ENCODE measurements at places on chromosomes 11 and 22. TPM values are rescaled to one million over a fixed set of nuclear protein-coding genes. Genes with fewer than 3 reads are reported as not detected.

HMOX1 gene
- 18.7 TPM for polyA plus RNA-seq

SLC43A3 gene
- 80.2 TPM for polyA plus RNA-seq

ADORA2A gene
- 3.4 TPM for polyA plus RNA-seq

VPREB1 gene
- polyA plus RNA-seq = not detected

OR4D5 gene
- not detected for polyA plus RNA-seq

GPHA2 gene
- polyA plus RNA-seq = not detected

SLC16A8 gene
- 0.10 TPM for polyA plus RNA-seq

DNA sequence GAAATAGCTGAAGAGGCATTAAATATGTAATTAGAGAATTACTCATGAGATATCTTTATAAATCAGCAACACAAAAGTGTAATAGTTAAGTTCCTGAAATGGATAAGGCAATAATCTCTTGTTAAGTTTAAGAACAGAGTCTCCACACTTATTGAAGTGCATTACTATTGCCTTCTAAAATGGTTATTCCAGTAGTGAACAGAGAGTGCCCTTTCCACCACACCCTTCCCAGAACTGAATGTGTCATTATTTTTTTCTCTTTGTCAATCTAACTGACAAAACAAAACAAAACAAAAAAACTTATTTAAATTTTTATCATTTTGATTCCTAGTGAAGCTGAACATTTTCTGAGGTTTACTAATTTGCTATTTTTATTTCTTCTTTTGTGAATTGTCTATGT is 9.2 kb upstream of the PRRG4 start:
- DNase-seq = no peak

DNA sequence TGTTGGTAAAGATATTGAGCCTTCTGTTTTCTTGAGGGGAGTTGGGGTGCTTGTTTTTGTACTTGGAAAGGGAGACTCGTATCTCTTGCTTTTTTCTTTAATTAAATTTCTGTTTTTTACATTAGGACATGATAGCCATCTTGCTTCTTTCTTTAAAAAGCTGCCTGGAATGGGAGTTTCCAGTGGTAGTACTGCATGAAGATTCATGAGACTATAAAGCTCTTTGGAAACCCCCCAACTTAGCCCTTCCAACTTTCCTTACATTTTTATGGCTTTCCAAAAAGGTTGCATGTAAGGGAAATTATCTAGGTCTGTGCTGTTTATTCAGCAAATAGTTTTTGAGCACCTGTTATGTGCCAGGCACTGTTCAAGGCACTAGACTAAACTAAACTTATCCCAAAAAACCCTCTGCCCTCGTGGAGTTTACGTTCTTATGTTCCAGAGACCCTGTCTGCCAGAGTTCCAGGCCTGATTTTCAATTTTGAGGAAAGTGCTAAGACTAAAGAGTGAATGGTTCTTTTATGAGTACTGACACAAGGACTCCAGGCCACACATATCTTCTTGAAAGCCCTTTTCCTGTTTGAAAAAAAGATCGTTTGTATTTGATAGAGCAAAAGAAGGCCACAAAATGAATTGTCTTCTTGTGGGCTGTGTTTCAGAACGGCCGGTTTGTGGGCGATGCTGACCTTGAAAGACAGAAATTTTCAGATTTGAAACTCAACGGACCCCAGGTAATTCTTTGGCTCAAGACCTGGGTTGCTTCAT is 31.9 kb downstream of the CTNND1 start:
- DNase-seq = no peak

GRCh38 chr11:13784855-13785254 is 116.4 kb downstream of the FAR1 start:
- no peak for DNase-seq

GRCh38 chr11:23723861-23724260 is 773.0 kb upstream of the LUZP2 start:
- DNase-seq = no peak

DNA sequence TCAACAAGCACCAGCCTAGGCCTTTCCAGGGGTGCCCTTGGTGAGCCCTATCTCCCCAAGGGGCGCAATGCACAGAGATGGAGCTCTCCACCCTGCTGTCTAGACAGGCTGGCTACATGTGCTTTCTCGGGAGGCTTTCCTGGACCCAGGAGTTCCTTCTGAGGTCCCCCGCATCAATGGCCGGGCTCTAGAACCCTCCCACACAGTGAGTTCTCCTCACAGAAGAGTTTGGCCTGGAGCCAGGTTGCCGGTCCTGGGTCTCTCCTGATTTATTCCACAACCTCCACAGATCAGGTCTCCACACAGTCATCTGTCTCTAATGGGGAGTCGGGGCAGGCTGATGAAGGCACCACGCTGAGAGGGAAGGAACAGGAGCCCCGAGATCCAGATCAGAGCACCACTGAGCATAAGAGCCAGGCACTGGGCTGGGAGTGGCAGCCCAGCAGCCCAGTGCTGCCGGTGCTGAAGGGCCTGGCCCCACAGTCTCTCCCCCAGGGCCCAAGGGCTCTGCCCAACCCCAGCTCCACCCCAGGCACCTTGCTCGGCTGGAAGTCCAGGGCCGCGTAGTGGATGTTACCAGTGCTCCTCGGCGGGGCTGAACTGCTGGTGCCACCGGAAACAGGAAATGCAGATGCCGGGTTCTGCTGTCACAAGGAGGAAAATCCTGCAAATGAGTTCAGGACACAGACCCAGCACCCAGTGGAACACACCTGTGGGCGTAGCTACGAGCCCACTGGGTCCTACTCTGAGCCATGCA is 44.7 kb downstream of the GAB4 start:
- DNase-seq = no peak

GRCh38 chr11:5096011-5096410 is 26.6 kb downstream of the OR52E1 start:
- no peak for DNase-seq

- no peak for DNase-seq
Measured at GRCh38 chr11:86668929-86669328, 3.5 kb downstream of the ME3 start.

GRCh38 chr11:122981388-122982264 is at the start of gene BSX:
Gene BSX, minus strand, starts transcription at chr11:122981834. Its CDS starts 163 bp downstream, at chr11:122981671.
- peak; percentile 63 for DNase-seq

- DNase-seq = no peak
Measured at GRCh38 chr11:112024178-112024772, 933 bp upstream of the DLAT start.

DNA sequence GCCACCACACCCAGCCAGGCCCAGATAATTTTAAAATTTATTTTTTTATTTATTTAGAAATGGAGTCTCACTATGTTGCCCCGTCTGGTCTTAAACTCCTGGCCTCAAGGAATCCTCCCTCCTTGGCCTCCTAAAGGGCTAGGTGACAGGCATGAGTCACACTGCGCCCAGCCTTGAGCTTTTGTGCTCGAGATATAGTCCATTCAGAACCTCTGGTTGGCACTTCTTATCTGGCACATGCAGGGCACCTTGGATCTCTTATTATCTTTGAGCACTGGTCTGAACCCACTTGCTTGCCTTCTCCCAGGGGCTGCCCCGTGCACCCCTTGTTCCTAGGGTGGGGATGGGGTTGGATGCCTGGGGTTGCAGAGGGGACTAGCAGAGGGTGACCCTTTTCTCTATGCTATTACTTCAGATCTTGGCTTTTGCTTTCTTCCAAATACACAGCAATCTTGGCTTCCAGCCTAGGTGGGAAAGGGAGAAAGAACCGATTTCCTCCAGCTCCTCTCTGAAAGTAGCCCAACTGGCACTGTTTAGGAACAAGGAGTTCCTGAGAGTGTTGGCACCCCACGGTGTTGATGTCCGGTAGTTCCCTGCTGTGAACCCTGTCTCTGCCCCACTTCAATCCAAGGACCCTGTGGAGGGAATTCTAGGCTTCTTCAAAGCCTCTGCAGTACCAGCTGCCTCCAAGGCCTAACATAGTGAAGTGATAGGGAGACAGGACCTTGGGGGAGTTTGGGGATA is 1.3 kb upstream of the SLC3A2 start:
- no peak for DNase-seq

- no peak for DNase-seq
Measured at GRCh38 chr22:44316393-44317122, 3.8 kb upstream of the SHISAL1 start.

DNA sequence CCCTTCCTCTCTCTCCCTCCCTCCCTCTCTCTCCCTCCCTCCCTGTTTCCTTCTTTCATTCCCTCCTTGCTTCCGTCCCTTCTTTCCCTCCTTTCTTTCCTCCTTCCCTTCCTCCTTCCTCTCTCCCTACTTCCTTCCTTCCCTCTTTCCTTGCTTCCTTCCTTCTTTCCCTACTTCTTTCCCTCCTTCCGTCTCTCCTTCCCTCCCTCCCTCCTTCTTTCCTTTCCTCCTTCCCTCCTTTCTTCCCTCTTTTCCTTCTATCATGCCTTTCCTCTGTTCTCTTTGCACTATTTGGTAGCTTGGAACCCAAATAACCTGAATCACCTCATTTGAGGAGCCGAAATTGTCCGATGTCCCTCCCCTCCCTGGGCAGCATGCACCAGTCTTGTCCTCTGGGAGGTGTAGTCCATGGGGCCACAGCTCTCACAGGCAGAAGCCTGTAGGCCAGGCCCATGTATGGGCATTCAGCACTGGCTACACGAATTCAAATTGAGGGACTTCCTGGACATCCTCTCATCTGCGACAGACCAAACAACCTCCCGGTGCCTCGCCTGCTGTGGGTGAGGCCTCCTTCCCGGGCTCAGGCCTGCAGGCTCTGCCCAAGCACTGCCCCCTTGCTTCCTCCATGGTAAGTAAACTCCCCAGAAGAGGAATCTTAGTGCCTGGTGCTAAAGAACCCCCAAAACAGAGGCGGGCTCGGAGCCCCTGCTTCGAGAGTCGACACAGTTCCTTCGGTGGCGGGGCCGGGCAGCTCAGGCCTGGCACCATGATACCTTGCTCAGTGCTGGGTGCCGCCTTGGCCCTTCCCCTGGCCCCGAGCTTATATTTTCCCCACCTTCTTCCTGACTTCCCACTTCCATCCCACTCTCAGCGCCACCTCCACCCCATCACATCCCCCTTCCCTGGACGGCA is 454.1 kb upstream of the CADM1 start:
- DNase-seq = no peak

GRCh38 chr22:38271927-38272372 is 860 bp downstream of the TMEM184B start:
- DNase-seq = no peak

DNA sequence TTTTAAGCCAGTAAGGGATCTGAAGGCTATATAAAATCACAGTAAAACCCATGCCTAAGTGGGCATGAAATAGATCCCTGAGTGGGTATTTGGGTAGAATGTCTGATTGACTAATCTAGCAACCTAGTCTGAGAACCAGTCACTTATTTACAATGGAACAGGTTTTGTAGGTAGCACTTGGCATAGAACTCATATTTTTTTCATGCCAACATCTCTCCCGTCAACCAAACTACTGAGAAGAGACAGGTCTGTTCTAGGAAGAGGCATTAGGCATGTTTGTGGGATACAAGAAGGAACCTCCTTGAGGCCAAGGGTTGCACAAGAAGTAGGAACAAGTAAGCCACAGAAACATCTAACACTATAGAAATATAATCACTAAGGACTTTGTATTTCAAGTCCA is 840.4 kb upstream of the TENM4 start:
- no peak for DNase-seq

GRCh38 chr11:2215561-2216399 is 44.2 kb upstream of the TH start:
- peak; percentile 30 for DNase-seq

GRCh38 chr11:97722721-97723120 is 1298.0 kb upstream of the CNTN5 start:
- no peak for DNase-seq

DNA sequence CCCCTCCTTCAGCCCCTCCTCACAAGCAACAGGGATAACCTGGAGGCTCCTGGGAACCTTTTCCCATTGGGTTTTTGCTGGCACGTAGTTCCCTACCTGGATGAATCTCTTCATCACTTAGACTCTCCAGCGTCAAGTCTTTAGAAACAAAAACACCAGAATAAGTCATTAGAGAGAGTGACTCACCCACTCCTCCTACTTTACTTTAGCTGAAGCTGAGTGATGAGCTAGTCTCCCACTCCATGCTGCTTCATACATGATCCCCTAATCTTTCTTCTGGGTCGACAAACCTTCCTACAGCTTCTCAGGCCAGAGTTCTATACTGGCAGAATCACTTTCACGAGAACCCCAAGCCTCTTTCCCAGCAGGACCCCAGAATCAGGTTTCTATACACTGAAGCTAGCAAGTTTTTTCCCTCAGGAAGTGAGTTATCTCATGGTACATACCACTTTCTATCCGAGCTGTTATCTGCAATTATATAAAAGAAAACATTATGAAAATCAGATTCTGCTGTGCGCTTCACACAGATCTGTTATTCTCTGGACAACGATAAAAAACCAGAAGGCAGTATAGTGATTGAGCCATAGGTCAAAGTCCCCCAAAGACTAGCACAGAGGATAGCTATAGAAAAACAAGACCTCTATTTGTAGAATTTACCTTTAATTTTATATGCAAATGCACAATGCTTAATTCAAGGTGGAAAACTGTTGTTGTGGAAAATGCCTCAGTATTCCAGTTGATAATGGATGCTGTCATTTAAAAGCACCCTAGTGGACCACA is 18.7 kb downstream of the DRICH1 start:
- DNase-seq = no peak

DNA sequence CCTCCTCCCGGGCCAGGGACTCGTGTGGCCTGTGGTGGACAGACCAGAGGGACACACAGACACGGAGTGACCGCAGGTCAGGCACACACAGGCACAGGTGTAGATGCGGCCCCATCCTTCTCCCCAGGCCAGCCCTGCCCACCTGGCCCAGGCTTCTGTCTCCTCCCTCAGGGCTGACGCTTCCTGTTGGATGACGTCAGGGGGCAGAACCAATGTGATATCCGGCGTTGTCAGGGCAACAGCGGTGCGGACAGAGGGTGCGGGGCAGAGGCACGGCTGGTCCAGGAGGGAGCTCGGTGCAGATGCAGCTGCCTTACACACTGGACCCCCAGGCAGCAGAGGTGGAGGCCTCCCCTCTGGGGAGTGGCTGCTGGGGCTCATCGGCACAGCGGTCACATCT is 2.9 kb upstream of the TUBGCP6 start:
- no peak for DNase-seq

GRCh38 chr22:47129902-47130635 is 367.6 kb downstream of the TBC1D22A start:
- no peak for DNase-seq

DNA sequence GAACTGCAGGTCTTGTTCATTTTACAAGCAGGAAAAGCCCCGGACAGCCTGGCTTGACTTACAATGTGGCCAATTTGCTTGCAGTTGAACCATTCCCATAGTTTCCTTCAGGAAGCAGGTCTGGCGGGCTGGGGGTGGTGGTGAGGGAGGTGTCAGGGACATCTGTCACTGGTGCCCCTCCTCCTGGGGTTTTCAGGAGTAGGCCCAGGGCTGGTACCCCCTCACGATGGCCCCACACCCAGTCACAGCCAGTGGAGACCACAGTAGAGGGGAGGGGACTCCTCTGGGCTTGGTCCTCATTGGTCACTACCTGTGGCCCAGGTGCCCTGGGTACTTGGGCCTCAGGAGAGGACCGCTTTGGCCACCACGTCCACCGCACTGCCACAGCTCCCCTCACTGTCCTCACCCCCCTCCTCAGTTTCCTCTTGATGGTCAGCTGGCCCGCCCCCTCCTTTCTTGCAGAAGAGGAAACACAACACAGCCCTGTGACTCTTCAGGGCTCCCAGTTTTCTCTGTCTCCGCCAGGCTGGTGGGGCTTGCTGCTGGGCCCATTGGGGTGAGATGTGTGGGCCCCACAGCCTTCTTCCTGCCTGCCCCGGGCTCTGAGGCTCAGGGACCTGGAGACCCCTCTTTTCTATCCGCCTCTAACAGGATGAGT is 39.8 kb upstream of the SHISAL1 start:
- DNase-seq = no peak

GRCh38 chr22:39266398-39267030 is 21.7 kb upstream of the PDGFB start:
- DNase-seq = no peak

Data from liver (tissue), 10 donors.